AG09319 (cell line): ENCODE measurements at places on chromosomes 2 and 18.

DNA sequence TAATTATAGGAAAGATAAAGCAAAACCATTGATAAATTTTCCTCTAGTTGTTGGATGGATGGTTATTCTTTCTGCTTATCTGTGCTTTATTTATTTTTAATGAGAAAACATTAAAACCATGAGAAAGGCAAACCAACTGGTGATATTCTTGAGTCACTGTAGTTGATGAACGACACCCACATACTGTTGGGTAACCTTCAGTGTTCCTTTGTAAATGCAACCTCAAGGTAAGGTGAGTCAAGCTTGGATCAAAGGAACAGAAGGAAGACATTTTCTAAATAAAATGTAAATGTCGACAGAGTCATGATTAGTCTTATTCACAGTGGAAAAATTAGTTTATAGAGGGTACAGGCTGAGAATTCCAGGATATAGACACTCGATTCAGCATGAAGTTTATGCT, 12.7 kb downstream of the ABCB11 start:
- DNase-seq: no peak

- peak; percentile 25 for DNase-seq
Observed at GRCh38 chr18:54392543-54393023, 34.9 kb downstream of the C18orf54 start.

GRCh38 chr18:13580351-13580750, 146.0 kb downstream of the FAM210A start:
- DNase-seq: no peak

GRCh38 chr18:11288401-11288800, 139.0 kb upstream of the PIEZO2 start:
- no peak for DNase-seq

- DNase-seq: no peak
Observed at GRCh38 chr2:71157124-71157793, 26.8 kb downstream of the MPHOSPH10 start.

- DNase-seq: no peak
Observed at GRCh38 chr2:100068395-100068794, 74.0 kb downstream of the AFF3 start.

- no peak for DNase-seq
Observed at GRCh38 chr18:9466846-9467245, 8.5 kb upstream of the RALBP1 start.

DNA sequence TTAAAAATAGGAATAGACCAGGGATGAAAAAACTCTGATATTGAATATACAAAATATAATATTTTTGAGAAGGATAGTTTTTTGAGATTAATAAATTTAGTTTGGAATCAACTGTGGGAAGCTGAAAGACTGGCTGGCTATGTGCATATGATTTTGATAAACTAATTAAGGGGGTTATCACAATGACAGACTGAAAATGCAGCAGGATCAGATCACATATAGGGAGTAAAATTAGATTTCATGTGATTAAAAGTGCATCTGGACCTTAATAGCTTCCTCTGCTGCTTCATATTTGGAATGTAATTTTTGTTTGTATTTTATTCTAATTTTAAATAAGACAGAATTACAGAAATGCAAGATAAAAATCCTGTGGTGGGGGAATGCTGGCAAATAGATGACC, 111.7 kb downstream of the CCDC102B start:
- no peak for DNase-seq

GRCh38 chr18:80194874-80195570, 52.3 kb downstream of the PARD6G start:
- DNase-seq: no peak

- DNase-seq: no peak
Observed at GRCh38 chr2:53098696-53099078, 668.9 kb upstream of the CHAC2 start.

DNA sequence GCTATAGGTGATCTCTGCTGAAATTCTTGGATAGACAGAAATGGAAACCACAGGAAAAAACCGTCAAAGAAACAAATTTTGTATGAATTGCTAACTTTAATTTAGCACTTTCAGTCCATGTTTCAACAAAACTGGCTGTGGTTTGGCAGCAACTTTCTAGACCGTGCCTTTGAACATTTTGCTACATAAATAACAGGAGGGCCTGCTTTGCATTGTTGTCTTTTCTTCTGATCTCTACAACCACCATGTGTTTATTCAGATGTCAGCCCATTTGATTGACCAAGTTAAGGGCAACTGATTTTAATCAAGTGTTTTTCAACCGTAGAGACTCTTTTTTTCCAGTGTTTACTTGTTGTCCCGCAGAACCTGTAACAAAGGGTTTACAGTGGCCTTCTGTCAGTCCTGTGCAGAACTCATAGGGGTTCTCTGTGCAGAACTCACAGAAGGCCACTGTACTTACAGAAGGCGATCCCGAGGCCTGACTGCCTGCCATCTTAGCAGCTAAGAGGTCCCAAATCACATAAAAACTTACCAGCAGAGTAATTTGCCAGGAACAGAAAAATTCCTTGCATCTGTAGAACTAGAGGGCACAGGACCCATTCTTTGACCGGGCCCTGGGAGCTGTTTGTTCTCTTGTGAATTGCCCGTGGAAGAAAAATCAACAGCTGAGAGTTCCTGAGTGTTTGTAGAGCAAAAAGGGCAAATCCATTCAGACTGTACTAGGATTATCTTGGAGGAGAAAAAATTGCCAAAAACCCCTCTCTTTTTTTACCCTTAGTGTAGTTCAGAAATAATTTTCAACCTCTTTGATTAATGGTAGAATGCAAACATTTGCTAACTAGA, 120.6 kb downstream of the PRKRA start:
- DNase-seq: no peak

GRCh38 chr2:173959358-173959884, 5.8 kb downstream of the SP3 start:
- DNase-seq: no peak

GRCh38 chr18:9287036-9287435, 47.5 kb upstream of the TWSG1 start:
- no peak for DNase-seq

DNA sequence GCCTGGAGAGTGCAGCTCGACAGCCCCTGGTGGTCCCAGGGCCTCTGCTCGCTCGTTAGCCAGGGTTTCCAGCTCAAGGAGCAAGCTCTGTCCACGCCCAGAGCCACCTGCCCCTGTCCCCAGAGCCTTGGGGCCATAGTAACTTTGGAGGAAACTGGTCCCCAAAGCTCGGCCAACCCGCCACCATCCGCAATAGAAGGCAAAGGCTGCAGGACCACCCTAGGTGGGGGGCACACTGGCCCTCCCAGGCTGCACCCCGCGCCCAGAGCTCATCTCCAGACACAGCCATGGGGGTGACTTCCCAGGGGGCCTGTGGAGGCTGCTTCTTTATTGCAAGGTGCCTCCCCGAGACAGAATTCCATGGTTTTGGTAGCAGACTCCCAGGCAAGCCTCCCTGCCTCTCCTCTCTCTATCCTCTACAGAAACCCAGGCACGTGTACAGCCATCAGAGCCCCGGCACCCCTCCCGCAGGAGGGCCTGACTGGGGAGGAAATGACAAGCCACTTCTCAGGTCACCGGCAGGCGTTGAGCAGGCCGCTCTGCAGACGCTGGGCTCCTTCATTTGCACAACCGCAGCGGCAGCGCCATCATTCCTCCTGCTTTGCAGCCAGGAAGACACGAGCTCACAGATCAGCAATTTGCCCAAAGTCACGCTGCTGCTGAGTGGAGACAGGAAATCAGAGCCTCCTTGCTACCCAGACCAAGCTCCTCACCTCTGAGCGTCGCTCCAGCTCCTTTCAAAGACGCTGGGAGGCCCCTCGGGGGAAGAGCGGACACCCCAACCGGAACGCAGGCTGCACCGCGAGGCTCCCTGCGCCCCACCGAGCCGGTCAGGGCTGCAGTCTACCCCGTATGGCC, 80.2 kb downstream of the NDUFA10 start:
- DNase-seq: no peak

GRCh38 chr2:216498379-216499352, at the start of gene RPL37A:
Gene RPL37A (plus strand): TSS chr2:216498844. CDS start chr2:216498875, 31 bp downstream.
- peak; percentile 91 for DNase-seq

DNA sequence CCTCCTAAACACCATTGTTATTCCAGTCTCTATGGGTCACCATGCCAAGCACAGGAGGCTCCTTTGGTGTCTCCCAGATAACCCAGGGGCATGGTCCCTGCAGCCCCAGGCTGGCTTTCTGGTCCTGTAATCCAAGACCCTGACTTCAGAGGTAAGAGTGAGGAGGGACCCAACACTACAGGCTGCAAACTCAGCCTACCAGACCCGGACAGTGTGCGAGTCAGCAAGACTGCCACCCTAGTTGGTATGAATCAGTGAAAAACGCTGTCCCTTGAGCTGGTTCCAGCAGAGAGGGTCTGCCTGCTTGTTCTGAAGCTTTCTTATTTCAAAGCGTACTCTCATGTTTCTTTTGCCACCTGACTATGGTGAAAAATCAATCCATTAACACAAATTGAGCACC, 47.6 kb upstream of the ZFP36L2 start:
- DNase-seq: no peak

DNA sequence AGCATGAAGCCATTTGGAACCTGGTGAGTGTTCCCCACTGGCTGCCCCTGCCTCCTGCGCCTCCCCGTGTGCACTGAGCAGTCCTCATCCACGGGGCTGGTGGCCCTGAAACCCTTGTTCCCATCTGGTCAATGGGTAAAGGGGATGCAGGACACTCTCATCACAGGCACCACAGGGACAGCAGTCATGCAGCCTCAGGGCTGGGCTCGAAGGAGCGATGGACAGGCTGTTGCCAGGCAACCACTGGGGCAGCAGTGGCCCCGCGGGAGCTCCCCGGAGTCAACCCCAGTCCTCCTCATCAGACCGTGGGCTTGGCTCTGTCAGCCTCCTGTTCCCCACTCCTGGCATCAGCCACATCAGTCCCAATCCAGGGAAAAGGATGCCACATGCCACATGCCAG, 509.5 kb downstream of the EIPR1 start:
- DNase-seq: no peak

- DNase-seq: no peak
Observed at GRCh38 chr2:7517088-7517487, 599.9 kb downstream of the RNF144A start.

DNA sequence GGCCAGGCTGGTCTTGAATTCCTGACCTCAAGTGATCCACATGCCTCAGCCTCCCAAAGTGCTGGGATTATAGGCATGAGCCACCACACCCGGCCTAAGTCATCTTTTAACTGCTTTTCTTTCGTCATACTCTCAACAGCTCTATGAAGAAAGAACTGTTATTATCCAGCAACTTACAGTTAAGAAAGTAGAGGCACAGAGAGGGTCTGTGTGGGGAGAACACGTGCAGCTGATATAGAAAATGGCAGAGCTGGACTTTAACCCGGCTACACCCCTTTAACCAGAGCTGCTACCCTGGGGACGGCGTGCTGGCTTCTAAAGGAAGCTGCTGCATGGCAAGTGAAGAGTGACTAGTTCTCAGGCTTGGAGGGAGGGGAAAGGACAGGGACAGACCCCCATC, 25.5 kb downstream of the IGFBP2 start:
- no peak for DNase-seq

DNA sequence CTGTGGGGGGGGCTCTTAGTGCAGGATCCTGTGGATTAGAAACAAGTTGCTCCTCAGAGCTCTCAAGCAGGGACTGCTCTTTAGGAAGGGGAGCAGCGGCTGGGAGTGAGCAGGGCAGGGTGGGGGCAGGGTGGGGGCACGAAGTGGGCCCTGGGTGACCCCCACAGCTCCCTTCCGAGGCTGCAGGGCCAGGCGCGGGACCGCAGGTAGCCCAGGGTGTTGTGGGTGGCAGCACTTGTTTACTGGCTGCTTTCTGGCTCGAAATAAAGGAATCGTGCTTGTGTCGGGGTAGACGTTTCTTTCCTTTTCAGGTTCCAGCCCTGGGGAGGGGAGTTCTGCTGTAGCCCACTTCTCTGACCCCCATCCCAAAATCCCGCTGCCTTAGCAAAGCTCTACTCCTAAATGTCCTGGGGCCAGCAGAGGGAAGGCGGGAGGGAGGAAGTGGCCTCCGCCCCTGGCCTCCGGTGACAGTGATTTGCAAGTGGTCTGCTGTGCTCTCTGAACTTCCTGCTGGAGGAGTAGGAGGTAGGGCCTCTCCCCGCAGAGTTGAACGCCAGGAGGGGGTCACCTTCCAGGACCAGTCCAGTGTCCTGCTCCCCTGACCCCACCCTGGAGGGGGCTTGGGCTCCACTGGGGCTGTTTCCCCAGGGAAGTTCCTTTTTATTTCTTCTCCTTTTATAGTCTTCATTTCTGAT, 8.3 kb downstream of the NEU4 start:
- no peak for DNase-seq

GRCh38 chr2:25273985-25274535, 67.7 kb downstream of the DNMT3A start:
- no peak for DNase-seq
